ENCODE measurements at places on chromosomes 4 and X.

- DNase-seq, result no peak
Measured at GRCh38 chr4:169362607-169363006, 91.9 kb upstream of the SH3RF1 start.

DNA sequence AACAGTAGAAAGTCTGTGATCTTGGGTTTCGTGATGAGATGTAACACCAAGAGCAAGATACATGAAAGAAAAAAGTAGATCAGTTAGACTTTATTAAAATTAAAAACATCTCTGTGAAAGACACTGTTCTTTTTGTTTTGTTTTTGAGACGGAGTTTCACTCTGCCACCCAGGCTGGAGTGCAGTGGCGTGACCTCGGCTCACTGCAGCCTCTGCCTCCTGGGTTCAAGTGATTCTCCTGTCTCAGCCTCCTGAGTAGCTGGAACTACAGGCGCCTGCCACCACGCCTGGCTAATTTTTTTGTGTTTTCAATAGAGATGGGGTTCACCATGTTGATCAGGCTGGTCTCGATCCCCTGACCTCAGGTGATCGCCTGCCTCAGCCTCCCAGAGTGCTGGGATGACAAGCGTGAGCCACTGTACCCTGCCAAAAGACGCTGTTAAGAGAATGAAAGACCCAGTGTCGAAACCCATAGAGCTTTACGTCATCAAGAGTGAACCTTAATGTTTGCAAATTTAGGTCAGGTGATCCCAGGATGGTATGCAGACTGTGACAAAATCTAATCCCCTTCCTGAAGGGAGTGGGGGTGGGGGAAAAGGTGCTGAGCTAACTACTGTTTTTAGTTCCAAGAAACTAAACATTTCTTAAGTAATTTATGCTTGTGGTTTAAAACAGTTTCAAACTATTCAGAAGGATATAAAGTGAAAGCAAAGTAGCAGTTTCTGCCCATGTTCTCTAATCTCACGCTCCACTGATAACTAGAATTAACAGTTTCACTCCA is 8.0 kb downstream of the OFD1 start:
- no peak for DNase-seq

GRCh38 chr4:23161787-23162186 is 469.1 kb downstream of the GBA3 start:
- no peak for DNase-seq

GRCh38 chrX:8927066-8927635 is 106.8 kb downstream of the FAM9B start:
- no peak for DNase-seq

DNA sequence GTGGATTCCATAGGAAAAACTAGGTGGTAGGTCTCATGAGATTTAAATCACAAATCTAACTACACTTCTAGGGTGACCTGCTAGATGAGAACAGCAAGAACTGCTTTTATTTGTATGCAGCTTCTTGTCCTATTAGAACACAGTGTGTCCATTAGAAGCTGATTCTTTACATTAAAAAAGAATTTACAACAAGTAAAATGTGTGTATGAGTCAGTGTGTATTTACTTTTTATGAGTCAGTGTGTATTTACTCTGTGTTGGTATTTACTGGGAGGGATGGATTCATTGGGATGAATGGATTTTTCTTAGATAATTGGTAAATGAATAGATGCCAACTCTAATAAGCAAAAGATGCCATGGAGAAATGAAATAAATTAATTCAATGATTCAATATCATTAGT is 40.6 kb upstream of the XPNPEP2 start:
- DNase-seq, result no peak

GRCh38 chr4:5989236-5990225 is 28.7 kb downstream of the C4orf50 start:
- no peak for DNase-seq

GRCh38 chr4:71456841-71457240 is 118.0 kb downstream of the SLC4A4 start:
- DNase-seq, result no peak

GRCh38 chrX:19810006-19810774 is 77.2 kb downstream of the SH3KBP1 start:
- DNase-seq, result no peak

GRCh38 chr4:102061133-102061532 is 270.6 kb downstream of the BANK1 start:
- no peak for DNase-seq

- DNase-seq, result no peak
Measured at GRCh38 chrX:133586443-133586842, 171.2 kb upstream of the GPC4 start.

GRCh38 chrX:77975755-77976154 is 6.3 kb upstream of the PGAM4 start:
- DNase-seq, result no peak

- no peak for DNase-seq
Measured at GRCh38 chr4:185950891-185951290, 118.1 kb upstream of the TLR3 start.

DNA sequence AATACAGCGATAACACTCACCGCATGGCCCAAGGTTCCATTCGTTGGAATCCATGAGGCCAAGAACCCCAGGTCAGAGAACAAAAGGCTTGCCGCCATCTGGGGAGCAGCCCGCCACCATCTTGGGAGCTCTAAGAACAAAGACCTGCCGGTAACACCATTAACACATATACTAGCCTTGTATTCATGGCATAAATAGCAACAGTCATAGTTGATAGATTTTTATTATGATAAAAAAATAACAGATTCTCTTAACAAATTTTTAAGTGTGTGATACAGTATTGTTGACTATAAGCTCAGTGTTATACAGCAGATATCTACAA is 309.4 kb downstream of the GLUD2 start:
- DNase-seq, result no peak

GRCh38 chrX:95044331-95044730 is 1370.3 kb downstream of the FAM133A start:
- no peak for DNase-seq

- no peak for DNase-seq
Measured at GRCh38 chr4:8129136-8129535, 29.5 kb downstream of the ABLIM2 start.
